ENCODE measurements at places on chromosomes 7 and 10.

DNA sequence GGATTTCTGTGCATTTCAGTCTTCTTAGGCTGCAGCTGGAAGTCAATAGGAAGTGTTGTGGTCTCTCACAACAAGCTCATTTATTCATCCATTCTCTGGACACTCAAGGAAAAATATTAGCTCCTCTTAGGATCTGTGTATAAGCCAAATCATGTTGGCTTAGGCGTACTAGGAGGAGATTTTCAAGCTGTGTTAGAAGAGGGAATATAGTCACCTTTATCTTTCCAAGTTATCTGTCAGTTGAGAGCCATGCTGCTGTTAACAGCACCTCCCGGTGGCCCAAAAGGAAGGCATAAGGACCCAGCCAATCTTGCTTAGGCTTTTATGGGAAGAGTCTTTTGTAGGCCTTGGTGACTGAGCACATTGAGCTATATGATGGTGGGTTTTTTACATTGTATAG is 220.0 kb downstream of the LRMDA start:
- no peak for DNase-seq

DNA sequence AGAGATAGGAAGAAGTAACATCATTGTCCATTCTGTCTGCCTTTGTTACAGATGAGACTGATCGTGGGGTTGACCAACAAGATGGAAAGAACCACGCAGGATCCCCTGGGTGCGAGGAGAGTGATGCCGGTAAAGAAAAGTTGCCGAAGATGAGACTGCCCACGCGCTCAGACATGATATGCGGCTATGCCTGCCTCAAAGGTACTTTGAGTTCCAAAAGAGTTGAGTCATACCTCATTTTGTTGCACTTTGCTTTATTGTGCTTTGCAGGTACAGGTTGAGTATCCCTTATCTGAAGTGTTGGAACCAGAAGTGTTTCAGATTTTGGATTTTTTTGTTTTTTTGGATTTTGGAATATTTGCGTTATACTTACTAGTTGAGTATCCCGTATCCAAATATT is 12.2 kb upstream of the CLCN1 start:
- DNase-seq = no peak

DNA sequence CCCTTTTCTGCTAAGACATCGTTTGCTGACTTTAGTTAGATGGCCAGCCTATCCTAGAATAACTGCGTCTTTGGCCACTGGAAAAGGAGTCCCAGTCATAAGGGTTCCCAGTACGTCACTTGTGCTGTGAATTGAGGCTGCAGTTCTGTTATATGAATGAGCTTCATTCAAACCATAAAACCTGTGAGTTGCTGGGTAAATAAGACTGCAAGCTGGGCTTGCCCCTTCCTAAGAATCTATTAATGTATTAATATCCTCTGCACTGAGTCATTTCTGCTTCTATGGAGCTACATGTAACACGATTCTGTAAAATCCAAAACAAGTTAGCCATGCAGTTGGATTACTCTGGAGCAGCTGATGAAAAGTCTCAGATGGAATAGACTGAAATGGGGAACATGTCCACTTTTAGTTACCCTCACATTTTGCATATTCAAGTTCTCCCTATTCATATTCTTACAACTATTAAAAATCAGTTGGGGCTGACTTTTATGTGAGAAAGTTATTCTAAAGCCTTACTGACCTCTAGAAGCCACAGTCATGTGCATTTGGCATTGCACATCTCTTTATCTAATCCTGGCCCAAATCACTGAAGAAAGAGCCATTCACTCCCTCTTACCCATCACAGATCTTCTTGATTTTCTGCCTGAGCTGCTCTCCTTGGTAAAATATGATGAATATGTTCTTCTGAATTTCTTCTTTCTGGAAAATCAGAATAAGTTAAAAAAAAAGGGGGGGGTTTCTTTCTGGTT is 41.8 kb upstream of the TMEM213 start:
- no peak for DNase-seq

DNA sequence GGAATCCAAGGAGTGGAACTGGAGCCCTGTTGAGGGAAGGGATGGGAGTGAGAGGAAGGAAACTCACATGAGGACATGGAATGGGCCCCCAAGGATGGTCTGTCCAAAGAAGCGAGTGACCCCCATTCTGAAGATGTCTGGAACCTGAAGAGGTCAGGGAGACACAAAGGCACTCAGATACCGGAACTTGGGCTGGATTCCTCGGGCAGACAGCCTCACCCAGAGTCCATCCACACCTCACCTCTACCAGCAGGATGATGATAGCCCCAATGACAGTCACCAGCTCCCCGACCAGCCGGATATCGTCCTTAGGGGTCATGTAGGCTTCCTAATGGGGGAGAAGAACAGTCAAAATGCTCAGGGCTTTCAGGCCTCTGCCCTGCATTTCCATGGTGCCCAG is 10.7 kb downstream of the TRPV6 start:
- DNase-seq = no peak

DNA sequence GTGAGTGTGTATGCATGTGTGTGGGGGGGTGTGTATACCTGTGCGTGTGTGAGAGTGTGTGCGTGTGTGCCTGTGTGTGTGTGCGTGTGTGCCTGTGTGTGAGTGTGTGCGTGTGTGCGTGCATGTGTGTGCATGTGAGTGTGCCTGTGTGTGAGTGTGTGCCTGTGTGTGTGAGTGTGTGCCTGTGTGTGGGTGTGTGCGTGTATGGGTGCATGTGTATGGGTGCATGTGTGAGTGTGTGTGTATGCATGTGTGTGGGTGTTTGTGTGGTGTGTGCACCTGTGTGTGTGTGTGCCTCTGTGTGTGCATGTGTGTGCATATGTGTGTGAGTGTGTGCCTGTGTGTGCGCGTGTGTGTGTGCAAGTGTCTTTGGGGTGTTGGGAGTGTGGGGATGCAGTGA is 6.4 kb downstream of the ANTXRL start:
- DNase-seq = no peak

DNA sequence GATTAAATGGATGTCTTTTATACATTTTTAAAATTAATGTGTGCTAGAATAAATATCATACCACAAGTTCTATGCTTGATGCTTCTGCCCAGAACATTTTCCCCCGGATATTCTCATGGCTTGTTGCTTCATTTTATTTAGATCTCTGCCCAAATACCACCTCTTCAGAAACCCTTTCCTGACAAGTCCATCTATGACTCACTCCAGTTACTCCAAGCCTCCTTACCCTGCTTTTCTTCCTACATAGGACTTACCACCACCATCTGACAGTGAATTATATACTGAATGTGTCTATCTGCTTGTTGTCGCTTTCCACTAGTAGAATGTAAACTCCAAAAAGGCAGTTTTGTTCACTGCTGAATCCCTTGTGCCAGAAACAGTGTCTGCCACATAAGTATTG is 19.1 kb upstream of the ERVW-1 start:
- DNase-seq = no peak

DNA sequence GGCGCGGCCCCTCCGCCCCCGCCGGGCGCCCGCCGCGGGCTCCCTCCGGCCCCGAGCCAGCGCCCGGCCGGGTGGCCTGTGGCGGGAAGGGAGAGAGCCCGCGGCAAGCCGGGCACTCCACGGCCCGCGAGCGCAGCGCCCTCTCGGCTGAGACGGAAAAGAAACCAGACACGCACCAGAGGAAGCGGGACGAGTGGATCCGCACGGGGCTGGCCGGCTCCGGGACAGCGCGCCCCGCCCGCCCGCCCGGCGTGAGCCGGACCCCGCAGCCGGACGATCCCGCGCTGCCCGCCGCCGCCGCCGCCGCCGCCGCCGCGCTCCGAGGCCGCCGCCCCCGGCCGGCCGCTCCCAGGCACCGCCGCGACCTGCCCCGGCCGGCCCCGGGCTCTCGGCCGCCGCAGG is 300 bp downstream of the ARHGAP21 start:
- no peak for DNase-seq

- DNase-seq = no peak
Measured at GRCh38 chr7:37430171-37430570, 18.5 kb downstream of the ELMO1 start.

DNA sequence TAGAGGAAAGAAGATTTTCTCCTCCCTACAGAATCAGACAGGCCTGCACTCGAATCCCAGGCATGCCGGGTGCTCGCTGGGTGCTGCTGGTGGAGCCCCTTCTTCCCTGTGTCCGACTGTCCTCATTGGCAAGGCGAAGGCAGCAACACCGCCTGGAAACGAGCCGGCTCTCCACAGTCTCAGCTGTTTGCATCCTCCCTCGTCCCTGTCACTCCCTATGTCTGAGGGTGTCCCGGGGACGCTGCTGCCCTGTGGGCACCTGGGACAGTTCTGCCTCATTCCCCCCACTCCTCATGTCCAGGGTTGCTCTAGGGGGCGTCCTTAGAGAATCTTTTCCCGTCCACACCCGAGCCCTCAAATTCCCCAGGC is 31.6 kb upstream of the TMEM72 start:
- no peak for DNase-seq

DNA sequence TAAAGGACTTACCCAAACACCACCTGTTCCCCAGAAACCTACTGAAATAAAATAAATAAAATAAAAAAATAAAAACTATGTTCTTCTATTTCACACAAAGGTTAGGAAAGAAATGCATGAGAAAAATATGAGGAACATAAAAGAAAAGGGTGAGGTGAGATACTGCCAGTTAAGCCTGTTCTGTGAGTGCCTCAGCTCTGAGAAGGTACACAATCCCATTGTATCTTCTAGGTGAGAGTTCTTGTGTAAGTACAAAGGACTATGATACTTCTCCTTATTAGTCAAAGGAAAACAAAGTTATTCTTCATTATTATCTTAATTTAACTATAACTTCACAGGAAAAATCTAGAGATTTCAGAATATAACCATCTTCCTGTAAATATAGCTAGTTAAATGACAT is 86.0 kb downstream of the ATE1 start:
- DNase-seq = no peak

- no peak for DNase-seq
Measured at GRCh38 chr10:91800182-91800581, 2.0 kb downstream of the TNKS2 start.

GRCh38 chr7:28456044-28456443 is 43.7 kb downstream of the CREB5 start:
- no peak for DNase-seq

DNA sequence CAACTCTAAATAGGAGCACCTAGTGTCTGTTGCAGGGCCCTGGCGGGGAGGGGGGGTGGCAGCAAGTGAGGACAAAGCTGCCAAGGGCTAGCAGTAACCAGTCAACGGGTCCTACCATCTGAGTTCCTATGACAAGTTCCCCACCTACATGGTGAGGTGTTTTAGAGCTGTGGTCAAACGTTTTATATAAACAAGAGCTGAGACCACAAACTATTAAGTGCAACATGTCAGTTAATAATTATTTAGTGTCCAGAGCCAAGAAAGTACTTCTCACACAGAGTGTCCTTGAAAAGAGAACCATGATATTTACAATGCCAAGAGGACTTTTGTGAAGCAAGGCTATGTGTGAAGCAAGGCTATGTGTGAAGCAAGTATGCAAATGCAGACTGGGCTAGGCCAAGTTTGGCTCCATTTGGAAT is 434.7 kb downstream of the TNS3 start:
- DNase-seq = no peak

- DNase-seq = no peak
Measured at GRCh38 chr7:155255071-155255470, 42.6 kb upstream of the INSIG1 start.

DNA sequence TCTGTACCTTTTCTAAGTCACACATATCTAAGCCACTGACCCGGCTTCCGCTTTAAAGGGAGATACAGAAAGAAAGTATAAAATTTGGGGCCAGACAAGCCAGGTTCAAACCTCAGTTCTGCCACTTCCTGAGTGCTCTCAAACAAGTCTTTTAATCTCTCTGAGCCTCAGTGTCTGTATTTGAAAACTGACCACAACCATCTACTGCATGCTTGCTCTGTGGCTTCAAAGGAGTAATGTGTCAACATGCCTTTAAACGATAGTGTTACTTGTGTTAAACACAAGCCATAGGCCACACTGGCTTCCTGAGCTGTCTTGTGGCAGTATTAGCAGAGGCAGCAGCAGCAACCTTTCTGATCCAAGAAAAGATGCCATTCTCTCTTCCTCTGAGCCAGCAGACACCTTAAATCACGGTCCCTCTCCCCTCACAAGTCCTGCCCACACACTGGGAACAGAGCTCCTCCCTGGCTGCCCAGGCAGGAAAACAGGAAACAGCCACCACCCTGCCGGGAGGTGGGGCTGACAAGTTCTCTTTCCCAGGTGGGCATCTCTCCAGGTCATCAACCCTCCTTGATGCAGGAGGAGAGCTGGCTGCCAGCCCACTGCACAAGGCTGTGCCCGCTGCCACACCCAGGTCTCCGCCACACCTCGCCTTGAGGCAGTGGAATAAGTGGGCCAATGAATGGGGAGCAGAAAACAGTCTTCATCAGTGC is 10.7 kb downstream of the HIP1 start:
- no peak for DNase-seq

DNA sequence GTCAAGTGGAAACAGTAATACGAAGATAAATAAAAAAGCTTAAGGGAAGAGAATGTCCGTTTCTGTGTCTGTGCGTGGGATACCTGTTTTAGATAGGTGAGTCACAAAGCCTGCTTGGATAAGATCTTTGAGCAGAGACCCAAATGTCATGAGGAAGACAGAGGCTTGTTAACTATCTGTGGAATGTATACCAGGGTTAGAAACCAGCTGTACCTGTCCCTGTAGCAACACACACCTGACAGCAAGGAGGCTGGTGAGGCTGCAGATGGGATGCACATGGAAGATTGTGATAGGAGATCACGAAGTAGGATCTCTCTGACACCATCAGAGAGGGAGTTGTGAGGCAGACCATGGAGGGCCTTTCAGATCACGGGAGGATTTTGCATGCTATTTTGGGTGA is 105.3 kb downstream of the ARHGAP21 start:
- DNase-seq = no peak

- no peak for DNase-seq
Measured at GRCh38 chr7:47978790-47979144, 648 bp downstream of the HUS1 start.

GRCh38 chr7:120993553-120994191 is 5.2 kb downstream of the CPED1 start:
- DNase-seq = no peak

GRCh38 chr10:22435650-22436049 is 90.4 kb downstream of the SPAG6 start:
- no peak for DNase-seq

- DNase-seq = no peak
Measured at GRCh38 chr7:82598958-82599357, 155.4 kb upstream of the CACNA2D1 start.

- DNase-seq = no peak
Measured at GRCh38 chr7:107267138-107267537, 98.3 kb downstream of the HBP1 start.

DNA sequence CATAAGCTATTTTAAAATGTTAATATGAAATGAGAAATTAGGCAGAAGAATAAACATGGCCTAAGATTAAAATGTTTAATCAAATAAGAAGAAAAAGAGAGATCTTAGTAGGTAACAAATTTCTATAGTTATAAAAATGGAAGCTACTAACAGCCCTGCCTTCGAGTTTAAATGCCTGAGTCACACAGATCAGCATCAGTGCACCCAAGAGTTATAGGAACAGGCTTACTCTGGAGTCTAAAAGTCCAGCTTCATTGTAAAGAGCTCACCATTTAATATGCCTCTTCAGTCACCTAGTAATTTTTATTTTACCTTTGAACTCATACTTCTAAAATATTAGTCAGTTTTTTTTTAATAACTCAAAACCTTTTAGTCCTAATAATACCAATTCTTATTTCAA is 52.6 kb downstream of the BRI3 start:
- DNase-seq = no peak

Measured in KG1 (cell line).